RWPE1 (cell line): ENCODE measurements at places on chromosomes 13 and 19.

DNA sequence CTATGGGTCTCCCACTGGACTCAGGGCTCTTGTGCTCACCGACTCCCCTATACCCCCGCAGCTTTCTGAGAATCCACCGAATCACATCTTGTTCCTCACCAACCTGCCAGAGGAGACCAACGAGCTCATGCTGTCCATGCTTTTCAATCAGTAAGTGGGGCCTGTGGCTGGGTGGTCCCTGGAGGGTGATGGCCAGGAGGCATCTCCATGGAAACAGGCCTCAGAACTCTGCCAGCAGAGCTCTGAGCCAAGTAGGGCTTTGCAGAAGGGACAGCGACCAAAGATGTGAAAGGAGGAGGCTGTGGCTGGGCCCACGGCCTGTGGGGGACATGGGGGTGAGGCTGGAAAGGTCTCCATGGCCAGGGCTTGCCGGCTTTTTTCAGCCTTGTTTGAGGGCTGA is 11.8 kb upstream of the MIA start:
- DNase-seq, result no peak

- DNase-seq, result no peak
Observed at GRCh38 chr13:41268764-41269163, 5.4 kb upstream of the MTRF1 start.

- no peak for DNase-seq
Observed at GRCh38 chr13:93700115-93700514, 473.5 kb downstream of the GPC6 start.

DNA sequence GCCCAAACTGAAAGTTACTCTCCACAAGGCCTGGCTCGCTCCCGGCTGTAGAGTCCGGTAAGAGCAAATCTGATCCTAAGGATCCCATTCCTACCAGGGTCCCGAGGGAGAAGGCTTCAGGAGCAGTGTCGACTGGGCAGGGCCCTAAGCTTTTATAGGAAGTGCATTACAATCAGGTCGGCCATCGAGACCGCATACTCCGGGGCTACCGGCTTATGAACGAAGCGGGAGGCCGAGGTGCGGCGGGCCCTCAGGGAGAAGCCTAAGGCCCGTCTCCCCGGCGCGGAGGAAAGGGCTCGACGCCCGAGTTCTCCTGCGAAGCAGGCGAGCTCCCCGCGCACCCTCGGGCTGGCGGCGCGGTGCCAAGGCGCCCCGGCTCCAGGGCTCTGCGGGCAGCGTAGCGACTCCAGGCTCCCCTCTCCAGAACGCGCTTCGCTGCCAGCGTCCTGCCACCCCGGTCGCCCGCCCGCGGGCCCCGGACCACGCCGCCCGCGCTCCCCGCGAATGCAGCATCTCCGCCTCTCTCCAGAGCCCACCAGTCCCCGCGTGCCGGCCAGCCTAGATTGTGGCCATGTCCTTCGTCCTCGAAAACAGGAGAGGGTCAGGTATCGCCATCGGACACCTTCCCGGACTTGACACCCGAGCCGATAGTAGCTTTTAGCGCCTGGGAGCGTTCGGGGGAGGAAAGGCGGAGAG is 1.4 kb downstream of the EFNB2 start:
- DNase-seq, result no peak

- no peak for DNase-seq
Observed at GRCh38 chr19:6524311-6524710, 6.5 kb upstream of the TNFSF9 start.
